Activated CD4-positive, CD25-positive, alpha-beta regulatory T cell (primary cell): ENCODE measurements at places on chromosomes 6 and 20.

DNA sequence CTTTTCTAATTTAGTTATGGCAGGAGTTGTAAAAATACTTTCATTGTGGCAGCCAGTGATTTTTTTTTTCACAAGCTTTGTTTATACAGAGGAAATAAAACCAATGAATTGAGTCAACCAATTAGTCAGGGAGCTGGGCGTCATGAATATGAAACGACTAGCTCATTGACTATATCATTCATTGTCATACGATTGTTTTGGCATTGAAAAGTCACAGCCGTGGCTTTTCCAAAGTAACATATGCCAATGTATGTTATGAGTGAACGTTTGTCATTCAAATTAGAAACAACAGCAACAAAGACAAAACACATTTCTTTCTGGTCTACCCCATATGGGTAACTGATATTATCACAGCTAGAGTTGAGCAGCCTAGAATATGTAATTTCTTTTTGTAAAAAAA lies 810.6 kb downstream of the EPHA7 start:
- no peak for DNase-seq

DNA sequence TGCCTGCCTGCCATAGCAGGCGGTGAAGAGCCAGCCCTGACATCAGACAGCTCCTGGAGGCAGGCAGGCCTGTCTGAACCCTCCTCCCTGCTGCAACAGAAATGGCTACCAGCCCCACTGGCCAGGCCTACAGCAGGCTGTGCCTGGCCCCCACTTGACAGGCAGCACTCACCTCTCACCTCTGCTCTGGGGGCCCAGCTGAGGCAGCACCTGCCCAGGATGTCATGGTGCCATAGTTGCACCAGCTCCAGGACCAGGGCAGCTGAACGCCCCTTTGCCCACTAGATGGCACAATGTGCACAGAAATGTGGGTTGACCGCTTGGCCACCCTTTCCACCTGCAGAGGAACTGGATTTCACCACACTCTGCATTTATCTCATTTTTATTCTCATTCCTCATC lies 30.6 kb downstream of the MRPL14 start:
- peak; percentile 57 for DNase-seq

DNA sequence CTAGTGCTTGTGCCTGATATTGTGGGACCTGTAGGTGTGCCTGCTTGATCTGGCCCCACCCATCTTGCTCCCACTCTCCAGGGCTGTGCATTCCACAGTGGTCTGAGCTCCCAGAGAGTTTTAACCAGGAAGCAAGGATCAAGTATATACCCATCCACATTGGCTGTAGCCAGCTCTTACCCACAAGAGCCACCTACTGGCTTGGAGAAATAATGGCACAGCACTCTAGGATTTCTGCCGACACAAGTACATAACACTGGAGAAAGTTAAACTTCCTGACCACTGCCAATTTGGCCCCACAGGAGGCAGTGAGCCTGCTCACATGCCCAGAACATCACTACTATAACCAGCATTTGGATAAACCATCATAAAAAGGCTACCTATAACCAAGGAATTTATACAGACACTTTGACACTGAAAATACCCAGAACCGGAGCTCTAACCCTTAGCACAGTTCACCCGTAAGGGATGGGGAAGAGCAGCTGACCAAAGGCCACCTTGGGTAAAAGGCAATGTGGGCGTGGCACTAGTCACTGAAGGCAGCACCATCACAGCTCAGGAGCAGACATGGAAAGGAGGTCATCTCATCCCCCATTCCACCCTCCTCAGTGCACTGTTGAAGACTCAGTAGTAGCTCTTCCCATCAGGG lies 440.4 kb downstream of the BTBD3 start:
- DNase-seq: no peak

- no peak for DNase-seq
Observed at GRCh38 chr6:89555806-89556205, 82.7 kb downstream of the LYRM2 start.

DNA sequence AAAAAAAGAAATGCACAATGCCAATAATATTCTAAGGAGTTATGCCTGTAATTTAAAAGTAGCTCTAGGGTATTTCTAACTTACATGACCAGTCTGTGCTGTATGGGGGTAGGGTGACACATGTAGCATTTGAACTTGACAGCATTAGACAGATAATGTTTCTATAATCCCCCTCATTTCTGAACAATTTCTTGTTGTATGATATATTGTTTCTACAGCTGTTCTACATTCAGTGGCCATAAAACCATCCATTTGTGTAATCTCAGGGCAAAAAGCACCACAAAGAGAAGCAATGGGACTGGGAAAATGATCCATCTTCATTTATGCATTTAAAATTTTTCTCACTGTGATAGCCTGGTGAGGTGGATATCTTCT lies 767.8 kb downstream of the TFAP2A start:
- no peak for DNase-seq

DNA sequence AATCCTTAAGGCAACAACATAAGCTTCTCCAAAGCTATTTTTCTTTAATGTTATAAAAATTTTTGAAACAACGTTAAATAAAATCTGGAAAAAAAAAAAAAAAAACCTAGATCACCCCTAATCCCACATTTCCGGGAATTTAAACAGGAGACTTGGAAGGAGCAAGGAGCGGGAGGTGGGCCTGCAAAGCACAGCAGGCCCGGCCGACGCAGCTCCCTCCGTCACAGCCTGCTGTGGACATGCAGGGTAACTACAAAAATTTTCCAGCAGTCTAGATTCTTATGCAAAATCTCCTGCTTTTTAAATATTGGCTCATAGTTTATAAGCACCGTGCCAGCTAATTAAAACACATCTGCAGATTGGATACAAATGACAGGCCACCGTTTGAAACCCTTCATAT lies 23.5 kb downstream of the FOXF2 start:
- no peak for DNase-seq

DNA sequence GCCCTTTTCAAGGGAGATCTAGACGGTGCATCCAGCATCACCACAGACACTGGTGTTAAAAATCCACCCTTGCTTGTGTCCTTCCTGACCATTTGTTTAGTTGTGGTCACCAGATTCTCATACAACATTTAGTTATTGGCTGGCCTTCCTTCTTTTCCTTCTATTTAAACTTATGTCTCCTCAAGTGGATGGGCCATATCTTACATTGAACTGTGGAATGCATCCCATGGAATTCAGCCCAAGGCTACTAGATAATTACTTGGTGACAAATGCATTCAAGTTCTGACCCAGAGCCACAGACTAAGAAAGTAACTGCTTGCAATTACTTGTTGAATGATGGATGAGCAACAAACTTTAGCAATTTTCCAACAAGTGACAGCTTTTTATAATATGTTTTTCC lies 198.9 kb upstream of the SSTR4 start:
- DNase-seq: no peak

GRCh38 chr6:37207903-37208456 lies 38.0 kb downstream of the PIM1 start:
- DNase-seq: peak; percentile 95

DNA sequence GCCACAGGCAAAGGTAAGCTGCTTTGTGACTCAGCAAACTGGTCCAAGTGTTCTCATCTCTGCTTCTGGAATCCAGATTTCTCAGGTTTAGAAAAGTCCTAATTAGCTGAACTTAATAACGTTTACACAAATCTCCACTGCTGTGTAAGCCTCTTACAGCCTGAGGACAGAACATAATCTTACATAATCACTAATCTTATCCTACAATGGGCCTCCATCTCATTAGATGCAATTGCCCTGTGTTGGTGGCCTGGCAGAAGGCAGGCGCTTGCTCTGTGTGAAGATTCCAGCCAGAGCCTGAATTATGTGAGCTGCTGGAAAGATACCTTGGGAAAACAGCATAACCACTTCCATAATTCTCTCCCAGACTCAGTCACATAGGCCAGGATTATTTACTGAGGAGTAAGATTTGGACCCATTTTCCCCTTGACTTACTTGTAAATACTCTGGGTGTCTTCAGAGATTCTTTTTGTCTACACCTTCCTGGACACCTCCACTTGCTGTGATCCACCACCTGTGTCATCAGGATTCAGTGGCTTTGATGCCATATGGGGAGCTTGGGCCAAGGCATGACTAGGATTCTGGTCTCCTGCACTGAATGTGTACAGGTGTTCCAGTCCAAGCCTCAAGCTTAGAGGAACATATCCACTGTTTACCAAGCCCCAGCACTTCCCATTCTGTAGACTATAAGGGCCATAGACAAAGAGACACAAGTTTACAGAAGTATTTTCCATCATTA lies 104.4 kb downstream of the C6orf118 start:
- no peak for DNase-seq

DNA sequence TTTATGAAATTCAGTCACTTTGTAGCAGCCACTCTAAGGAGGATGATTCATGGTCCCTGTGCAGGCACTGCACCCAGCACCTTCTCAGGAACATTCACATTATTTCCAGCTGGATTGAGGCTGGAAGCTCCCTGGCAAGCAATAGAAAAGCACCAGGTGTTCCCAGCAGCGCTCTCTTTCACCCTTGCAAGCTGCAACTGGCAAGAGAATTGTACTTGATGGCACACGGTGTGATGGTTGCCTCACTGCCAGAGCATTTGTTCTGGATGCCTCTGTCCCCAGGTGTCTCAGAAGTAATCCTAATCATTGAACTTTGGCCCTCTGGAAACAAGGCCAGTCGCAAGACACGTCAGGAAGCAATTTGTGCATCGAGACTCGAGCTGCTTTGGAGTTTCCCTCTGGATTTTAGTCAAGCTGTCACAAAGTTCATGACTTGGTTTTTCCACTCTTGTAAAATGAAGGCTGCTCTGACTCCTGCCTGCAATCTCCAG lies 24.9 kb upstream of the PHACTR2 start:
- DNase-seq: no peak

DNA sequence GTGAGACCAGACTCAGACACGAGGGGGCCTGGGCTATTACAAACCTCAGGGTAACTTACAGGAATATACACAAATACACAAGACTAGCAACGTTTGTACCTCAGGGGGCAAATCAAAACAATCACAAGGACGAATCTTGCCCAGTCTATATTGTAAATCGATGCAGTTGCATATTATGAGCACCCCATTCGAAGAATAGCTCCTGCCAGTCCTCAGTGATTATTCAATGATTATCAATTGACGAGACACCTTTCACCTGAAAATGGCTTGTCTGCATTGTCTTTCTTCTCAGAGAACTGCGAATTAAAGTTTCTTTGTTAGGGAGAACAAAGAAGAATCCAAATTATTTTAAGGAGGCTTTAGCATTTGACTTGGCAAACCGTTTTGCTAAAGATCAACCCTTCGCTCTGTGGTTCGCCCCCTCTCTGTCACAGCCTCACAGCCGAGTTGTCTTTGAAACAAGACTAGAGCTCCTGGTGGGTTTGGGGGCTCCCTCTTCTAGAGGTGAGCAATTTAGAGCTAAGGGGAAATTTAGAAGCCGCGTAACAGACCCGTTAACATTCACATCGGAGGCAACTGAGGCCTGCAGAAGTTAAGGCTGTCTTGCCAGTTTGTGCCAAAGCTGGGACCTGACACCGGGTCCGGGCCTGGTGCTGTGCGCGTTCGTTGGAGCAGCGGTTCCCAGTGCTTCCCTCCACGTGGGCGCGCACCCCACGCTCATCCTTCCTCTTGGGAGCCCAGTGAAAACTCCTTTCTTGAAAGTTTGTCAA lies 24.9 kb upstream of the MAP3K7 start:
- DNase-seq: no peak

DNA sequence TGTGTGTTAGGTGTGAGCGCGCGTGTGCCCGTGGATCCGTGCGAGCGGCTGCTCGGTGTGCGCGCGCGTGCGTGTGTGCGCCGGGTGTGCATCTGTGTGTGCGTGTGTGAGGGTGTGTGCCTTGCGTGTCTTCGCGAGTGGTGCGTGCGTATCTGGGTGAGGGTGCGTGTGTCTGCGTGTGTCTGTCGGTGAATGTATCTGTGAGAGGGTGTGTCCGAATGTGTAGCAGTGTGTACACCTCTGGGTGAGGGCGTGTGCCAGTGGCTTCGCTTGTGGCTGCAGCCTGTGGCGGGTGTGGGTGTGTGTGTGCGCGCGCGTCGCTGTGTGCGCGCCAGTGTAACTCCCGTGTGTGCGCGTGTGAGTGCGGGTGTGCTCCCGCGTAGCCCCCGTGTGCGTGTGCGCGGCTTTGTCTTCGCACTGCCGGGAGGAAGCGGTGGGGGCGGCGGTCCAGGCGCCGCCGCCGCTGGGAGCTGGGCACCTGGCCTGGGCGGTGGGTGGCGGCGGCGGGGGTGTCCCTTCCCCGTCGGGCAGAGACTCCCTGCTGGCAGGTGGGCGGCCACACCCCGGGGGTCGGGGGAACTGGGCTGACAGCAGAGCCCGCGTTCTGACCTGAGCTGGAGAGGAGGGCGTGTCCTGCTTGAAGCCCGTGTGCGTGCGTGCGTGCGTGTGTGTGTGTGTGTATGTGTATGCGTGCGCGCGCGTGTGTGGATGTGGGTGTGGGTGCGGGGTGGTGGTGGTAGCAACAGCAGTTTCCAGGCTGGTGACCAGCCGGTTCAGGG lies 61.3 kb upstream of the EPB41L1 start:
- peak; percentile 31 for DNase-seq

GRCh38 chr6:47303342-47303741 lies 6.4 kb downstream of the TNFRSF21 start:
- DNase-seq: no peak

DNA sequence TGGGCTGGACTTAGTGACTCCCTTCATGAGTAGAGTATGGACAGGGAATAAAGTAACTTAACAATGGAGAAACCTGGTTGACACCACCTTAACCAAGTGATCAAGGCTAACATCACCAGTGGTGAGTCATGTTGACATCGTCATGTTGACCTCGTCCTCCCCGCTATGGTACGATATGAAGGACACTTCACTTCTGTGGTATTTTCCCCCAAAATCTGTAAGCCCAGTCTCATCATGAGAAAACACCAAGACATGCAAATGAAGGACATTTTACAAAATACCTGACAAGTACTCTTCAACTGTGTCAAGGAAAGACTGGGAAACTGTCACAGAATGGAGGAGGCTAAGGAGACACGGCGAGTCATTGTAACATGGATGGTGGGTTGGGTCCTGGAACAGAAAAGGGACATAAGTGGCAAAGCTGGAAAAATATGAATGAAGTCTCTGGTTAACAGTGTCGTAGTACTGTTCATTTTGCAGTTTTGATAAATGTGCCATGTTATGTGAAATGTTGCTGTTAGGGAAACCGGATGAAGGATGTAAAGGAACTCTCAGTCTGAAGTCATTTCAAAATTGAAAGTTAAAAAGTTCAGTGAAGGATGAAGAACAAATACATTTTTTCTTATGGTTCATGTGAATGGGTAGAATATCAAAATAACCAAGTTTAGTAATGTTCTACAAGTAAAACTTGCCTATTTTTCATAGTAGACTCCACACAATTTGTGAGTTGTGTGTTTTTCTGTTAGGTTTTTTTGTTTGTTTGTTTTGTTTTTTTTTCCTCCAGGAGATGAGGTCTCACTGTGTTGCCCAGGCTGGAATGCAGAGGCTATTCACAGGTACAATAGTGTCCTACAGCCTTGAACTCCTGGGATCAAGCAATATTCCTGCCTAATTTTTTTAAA lies 247.5 kb downstream of the TMEM242 start:
- no peak for DNase-seq
